ENCODE measurements at places on chromosomes 5 and 9. TPM values are rescaled to one million over a fixed set of nuclear protein-coding genes. Genes with fewer than 3 reads are reported as not detected.

GRCh38 chr9:83572524-83572923, 34.3 kb upstream of the FRMD3 start:
- no peak for DNase-seq

DNA sequence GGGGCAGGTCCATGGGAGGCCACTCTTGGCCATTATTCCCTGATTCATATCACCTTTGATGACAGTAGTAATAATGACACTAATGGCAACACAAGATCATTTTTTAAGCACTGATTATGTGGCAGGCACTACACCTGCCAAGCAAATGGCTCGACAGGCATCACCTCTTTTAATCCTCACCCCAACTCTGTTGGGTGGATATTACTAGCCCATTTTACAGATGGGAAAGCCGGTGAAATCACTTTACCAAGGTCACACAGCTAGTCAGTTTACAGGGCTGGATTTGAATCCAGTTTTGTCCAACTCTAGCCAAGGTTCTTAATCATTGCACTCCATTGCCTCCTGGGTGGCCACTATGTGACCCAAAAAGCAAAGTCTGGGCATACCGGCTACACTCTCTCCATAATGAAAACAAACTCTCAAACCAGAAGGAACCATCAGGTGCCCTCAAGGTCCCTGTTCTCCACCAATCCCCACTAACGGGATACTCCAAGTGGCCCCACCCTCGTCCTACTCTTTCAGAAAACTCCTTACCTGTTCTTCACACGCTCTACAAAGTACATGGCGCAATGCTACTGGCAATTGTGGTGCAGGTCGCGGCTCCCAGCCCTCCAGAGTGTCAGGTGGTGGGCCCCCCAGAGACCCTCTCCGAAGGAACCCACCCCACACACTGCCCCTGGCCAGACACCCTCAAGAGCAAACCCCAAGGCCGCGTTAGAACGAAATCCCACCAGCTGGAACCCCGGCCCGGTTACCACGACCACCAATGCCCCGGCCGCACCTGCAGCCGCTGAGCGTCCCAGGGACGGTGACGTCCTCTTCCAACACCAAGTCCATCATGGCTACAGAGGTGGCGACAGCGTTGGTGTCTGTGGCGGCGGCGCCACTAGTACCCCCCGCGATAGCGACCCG, 572 bp downstream of the CDK5RAP2 start:
- DNase-seq, result no peak

SPINK4 gene
- not detected for total RNA-seq

- DNase-seq, result no peak
Observed at GRCh38 chr5:131242728-131243255, 21.1 kb upstream of the CDC42SE2 start.

GRM6 gene
- total RNA-seq, result not detected

DNA sequence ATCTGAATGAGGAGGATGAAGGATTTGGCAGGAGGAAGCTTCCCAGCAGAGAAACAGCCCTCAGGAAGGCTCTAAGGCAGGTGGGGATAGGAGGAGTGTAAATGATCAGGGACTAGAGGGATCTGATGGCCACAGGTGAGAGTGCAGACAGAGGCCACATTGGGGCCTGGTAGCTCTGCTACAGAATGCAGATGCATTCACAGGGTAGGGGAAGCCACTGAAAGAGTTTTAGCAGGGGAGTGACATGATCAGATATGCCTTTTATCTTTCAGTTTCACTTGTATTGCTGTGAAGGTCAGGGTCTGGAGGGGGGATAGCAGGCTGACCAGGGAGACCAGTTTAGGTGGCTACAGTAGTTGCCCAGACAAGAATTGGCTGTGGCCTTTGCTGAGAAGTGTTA, 3.0 kb downstream of the TXNDC15 start:
- peak; percentile 30 for DNase-seq

GRCh38 chr5:92633875-92634487, 947.0 kb downstream of the NR2F1-AS1 start:
- no peak for DNase-seq

DNA sequence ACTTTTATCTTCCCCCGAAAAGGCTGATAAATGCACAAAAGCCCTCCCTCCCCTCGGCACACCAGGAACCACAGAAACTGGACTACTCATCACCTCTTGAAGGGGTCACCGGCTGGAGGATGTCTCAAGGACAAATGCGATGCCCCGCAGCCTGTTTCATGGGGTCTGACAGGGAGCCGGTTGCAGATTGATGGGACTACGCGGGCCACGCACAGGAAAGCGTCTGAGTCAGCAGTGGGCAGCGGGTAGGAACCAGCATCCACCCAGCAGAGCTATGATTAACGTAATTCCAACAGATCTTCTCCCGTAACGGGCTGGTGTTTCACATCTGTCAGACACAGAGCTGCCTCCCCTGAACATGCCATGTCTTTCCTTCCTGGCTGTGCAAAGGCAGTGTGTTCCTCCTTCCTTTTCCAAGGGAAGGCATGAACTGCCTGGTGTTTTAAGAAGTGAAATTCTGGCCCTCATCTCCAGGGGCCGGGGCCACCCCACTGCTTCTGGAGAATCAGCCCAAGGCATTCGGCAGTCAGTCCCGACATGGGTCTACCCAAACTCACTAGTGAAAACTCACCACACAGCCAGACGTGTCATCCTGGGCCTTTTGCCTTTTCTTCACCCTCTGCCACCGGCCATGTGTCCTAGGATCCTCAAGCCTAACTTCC, 144.4 kb upstream of the PHYKPL start:
- no peak for DNase-seq

DNA sequence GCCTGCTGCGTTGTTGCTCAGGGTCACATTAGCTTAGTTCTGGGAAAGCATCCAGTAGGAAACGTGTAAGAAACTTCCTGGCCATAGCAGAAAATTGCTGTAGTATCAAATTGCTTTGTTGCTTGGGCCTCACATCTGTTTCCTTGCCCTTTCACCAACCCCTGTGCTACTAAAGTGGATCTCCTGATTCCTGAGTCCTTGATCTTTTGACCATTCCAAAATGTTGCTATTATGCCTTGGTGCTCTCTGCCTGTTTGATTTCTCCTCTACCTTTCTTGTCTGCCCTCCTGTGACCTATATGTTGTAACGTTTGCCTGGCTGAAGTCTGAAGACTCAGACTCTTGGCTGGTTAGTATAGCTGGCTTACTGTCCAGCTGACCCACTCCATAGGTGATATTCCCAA, 350.5 kb downstream of the ADGRV1 start:
- DNase-seq, result no peak

DNA sequence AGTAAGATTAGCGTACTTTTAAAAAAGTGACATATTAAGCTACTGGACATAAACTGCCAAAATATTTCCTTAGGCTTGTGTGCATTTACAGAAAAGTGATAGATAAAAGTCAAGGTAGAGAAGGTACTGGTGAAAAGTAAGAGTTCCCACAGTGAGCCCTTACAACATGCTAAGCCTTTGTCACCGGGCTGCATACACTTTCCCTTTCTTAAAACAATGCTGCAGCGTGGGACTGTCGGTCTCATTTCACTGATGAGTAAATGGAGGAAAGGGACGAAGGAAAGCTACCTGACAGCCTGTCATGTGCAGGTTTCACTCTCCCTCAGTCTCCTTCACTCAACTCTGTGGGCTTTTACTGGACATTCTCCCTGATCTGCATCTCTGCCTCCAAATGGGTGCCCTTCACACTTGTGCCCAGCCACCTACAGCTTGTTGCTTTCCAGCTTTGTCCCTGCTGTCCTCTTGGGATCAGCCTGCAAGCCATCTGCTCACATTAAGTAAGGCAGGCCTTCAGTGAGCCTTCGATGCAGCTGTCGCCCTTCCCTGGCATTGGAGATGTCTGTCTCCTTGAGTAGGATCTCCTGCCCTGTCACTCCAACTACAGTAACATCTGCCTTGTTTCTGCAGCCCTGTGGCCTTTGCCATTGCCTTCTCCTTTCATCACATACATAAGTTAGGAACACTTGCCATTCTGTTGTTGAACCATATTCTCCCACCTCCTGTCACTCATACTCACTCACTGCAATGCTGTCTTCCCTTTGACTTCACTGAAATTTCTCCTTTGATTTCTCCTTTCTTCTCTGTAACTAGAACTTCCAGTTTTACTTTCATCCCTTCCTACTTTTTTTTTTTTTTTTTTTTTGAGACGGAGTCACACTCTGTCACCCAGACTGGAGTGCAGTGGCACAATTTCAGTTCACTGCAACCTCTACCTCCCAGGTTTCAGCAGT, 9.3 kb upstream of the ROPN1L start:
- no peak for DNase-seq

DNA sequence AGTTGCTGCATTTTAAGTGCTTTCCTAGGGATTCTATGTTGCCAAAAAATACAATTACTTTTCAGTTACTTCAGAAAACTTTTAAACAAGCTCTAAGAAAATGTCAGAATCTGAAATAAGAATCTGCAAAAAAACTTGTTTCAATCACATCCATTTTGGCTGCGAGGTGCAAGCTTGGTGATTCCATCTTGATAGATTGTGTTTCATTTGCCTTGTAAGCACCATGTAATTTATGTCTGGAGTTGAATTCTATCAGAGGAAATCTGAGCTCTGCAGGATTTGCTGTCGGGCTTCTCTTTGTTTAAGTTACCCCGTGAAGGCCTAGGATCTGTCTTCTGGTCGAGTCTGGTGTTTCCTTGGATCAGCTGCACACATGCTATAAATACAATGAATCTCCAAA, 40.4 kb upstream of the MAN2A1 start:
- no peak for DNase-seq

GRCh38 chr5:31355337-31355736, 161.9 kb downstream of the CDH6 start:
- DNase-seq, result no peak

LPAR1 gene
- 10.8 TPM for total RNA-seq

DNA sequence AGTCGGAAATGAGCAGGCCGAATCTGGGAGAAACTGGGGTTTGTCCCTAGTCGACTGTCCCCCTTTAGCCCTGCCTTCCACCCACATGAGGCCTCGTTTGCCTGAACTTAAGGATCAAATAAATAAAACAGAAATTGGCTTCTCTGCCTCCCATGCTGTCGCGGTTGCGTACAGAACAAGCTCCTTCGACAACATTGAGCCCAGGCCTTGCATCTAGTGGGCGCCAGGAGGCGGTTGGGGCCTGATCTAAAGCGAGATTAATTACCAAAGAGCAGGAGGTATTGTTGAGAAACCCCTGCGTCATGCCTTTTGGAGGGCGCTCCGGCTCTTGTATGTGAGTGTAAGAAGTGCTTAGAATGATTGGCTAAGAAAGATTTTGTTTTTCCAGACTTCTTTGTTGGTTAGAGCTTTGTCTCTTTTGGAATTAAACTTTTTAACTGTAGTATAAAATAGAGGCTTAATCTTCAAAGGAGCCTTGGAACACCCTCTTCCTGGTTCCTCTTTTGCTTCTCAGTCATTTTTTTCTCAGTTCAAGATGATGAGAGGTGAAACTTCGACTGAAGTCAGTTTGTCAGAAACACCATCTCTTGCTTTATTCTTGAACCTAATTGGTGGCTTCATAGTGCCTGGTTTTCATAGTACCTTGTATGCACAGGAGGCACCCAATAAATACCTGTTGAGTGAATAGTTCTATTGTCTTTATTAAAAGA, 828 bp downstream of the ATP6V0E1 start:
- peak; percentile 56 for DNase-seq

DNA sequence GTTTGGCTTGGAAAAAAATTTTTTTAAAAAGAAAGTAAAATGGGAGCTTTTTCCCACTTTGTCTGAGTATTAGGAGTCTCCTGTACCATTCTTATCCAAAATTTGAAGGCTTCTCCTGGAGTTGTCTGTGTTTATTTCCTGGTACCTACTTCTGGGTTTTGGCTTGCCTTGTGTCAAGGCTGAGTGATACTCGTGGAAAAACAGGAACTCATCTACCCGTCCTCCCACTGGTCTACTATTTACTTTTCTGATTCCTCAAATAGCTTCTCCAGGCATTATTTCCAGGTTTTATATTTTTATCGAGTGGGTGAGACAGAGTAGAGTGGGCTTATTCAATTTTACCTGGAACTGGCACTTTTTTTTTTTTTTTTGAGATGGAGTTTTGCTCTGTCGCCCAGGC, 99.4 kb downstream of the RMI1 start:
- no peak for DNase-seq

NMUR2 gene
- total RNA-seq, result not detected

OBP2A gene
- not detected for total RNA-seq

NTNG2 gene
- 0.51 TPM for total RNA-seq

GABRA6 gene
- total RNA-seq, result not detected

C9 gene
- total RNA-seq, result 0.13 TPM

DNA sequence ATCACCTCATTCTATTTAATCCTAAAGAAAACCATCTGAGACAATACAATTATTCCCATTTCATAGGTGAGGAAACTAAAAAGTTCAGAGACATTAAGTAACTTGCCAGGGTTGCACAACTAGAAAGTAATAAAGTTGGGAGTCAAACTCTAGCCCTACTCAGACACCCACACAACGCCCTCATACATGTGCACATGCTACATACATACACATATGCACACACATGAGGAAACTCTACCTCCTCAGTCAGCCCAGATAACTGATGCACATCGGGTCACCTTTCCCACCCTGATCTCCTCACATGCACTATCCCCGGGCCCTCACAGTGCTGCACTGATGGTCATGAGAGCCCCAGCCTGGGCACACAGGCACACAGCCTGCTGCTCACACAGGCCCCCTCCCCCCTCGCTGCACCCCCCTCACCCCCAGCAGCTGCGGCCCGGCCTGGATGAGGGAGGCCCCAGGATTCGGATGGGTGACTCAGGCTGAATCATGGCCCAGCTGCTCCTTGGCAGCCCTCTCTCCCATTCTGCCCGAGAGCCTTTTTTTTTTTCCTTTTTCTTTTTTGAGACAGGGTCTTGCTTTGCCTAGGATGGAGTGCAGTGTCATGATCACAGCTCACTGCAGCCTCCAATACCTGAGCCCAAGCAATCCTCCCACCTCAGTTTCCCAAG, 5.0 kb upstream of the GPRIN1 start:
- DNase-seq, result no peak

GRCh38 chr9:8717146-8717545, 917.6 kb upstream of the DMAC1 start:
- DNase-seq, result no peak

- DNase-seq, result no peak
Observed at GRCh38 chr9:136952321-136952850, 313 bp downstream of the LCN12 start.

DNA sequence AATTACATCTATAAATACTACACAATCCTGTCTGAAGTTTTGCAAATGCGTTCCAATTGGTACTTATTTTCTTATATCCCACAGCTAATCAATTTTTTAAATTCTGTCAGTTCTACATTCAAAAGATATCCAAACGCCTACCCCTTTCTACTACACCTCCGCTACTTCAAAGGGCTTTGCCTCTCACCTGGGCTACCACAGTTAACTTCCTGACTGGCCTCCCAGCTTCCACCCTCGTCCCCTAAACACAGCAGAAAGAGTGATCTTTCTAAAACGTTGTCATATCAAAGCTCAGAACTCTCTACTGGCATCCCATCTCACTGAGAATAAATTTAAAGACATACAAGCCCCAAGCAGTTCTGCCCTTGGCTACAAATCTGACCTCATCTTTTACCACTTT, 32.3 kb upstream of the NIPBL start:
- DNase-seq, result no peak

RNF183 gene
- total RNA-seq, result not detected

GRCh38 chr9:107874591-107875369, 385.2 kb upstream of the KLF4 start:
- no peak for DNase-seq

SLC23A1 gene
- 4.1 TPM for total RNA-seq

GRCh38 chr5:102678267-102679058, 76.6 kb upstream of the PAM start:
- DNase-seq, result no peak

PDE6A gene
- not detected for total RNA-seq

GRCh38 chr5:127260686-127261085, 29.9 kb upstream of the MEGF10 start:
- DNase-seq, result no peak

All from GM12878 (cell line).